ENCODE measurements at places on chromosomes 4 and X. TPM values are rescaled to one million over a fixed set of nuclear protein-coding genes. Genes with fewer than 3 reads are reported as not detected.

Gene USP26
- not detected for polyA plus RNA-seq

Gene OPN1MW2
- polyA plus RNA-seq = not detected

Gene VEGFC
- 35.6 TPM for polyA plus RNA-seq

DNA sequence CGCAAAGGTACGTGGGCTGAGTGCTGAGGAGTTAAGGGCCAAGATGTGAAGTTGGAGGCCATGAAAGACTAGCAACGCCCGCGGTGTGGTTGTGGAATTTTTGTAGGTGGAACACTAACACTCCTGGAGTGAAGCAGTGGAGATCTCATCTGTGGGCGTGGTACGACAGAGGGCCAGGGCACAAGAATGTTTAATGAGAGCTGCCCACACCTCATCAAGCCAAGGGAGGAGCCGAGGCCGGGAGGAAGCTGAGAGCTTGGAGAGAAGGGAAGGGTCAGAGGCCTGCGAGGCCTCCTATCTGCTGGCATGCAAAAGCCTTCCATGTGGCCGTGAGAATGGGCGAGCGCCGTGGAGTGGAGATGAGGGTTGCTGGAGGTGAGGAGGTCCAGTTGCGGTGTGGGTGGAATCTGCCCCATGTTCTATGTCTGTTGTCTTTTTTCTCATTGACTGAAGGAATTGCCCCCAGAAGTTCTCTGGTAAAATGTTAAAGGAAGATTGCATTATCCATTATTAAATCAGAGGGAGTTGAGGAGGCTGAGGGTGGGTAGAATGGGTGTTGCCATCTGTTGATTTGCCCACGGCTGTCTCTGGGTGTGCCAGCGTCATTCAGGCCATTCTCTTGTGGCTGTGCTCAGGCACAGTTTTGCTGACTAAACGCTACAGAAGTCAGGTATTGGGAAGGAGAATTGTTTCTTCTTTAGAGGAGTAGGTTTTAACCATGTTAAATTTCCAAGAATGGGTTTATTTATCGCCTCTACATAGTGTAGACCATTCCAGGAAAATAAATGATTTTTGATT lies 19.8 kb downstream of the SNX25 start:
- DNase-seq = no peak

DNA sequence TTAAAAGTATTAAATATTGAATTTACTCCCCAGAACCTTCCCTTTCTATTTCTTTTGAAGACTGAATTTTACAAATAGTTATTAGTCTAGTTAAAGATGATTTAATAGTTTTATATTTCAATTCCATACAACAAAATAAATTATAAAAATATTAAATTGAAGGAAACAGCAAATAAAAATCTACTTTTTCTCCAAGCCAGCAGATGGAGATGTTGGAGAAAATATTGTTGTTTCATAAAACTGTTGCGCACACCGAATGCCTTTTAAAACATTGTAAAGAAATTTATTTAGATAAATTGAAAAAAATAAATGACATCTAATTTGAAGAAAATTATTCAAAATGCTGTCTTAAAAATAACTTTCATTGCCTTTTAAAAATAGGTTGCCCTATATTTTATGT lies 5.5 kb downstream of the GRIA2 start:
- no peak for DNase-seq
